ENCODE measurements at places on chromosomes 4 and X.

- DNase-seq = no peak
These were observed 53.1 kb downstream of the CHRNA9 start for GRCh38 chr4:40388239-40388638.

DNA sequence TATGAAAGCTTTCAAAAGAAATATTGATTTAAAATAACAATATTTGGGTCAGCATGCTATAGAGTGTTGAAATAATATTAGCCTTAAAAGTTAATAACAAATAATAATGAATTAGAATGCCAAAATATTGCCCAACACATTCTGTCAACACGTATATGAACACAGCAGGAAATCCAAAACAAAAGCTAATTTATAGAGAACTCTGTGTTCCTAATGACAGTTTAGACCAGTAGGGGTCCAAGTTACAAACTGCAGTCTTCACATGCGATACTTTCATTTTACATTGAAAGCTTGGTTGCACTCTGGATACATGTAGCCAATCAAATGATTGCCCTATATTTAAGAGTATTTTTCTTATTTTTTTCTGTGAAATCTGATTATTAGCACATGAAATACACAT lies 274.4 kb downstream of the DCTD start:
- DNase-seq = no peak

GRCh38 chr4:75940692-75941253 lies at the start of gene NAAA:
TSS of gene NAAA (minus strand) at chr4:75941013. CDS start at chr4:75940949, 64 bp downstream.
- DNase-seq = peak; percentile 76

DNA sequence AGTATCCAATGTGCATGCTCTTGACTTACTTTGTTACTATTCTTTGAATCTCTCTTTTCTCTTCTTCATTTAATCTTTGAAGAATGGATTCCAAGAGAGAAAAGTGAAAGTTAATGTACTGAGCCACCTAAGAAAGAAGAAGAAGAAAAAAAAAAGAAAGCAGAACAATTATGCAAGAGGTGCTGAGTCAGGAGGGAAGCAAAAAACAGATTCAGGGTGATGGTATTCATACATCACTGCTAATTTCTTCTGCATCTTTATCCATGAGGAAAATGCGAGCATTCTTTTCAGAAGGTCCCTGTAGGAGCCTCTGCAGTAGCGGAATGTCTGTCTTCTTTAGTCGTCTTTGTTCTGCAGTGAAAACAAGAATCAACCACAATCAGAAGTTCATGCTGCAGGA lies 43.9 kb downstream of the RASSF6 start:
- no peak for DNase-seq

DNA sequence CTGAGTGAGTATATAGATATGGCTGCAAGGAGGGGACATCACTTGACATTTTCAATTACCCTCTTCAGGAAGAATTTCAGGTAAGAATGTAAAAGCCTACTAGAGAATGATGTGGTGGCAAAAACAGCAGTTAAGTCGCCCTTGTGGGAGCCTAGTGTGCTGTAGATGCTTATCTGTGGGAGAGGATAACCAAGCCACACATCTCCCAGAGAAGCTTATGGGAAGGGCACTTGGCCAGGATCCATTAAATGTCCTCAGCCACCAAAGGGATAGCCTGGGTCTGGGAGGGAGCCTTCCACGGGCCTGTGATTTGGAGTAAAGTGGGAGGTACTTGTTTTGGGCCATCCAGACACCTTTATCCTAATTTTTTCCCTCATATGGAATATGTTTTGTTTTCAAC lies 41.3 kb upstream of the BCLAF3 start:
- DNase-seq = no peak

- DNase-seq = no peak
These were observed 290.8 kb downstream of the TENM3 start for GRCh38 chr4:182533964-182534363.

DNA sequence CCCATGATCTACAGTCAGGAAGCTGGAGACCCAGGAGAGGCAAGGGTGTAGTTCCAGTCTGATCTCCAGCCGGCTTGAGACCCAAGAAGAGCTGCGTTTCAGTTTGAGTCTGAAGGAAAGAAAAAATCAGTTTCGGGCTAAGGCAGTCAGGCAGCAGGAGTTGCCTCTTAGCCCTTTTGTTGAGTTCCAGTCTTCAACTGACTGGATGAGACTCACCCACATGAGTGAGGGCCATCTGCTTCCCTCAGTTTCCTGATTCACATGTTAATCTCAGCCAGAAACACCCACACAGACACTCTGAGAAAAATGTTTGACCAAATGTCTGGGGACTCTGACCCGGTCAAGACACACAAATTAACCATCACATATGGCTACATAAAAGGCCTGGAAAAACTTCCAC lies 73.6 kb upstream of the ELOVL6 start:
- DNase-seq = no peak

DNA sequence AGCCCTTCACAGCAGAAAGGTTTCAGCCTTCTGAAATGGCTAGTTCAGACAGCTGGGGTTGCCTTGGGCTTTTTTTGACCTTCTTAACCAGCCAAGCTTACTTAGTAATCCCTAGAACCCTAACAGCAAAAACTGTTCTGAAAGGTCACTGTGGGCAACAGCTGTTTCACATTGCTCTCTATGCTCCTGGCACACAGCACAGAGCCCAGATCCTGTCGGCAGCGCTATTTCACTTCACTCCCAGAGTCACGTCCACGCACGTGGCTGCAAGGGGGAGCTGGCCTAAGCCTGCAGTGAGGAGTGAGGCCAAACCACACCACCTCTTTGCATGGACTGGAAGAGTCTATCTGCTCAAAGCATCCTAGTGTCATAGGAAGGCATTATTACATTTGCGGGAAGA lies 32.0 kb upstream of the STS start:
- no peak for DNase-seq

GRCh38 chrX:153462291-153462690 lies 8.1 kb downstream of the HAUS7 start:
- DNase-seq = no peak

- DNase-seq = no peak
These were observed 28.3 kb upstream of the MAGEC2 start for GRCh38 chrX:142233400-142233799.

GRCh38 chr4:17510582-17510981 lies 1.3 kb downstream of the QDPR start:
- DNase-seq = no peak

- no peak for DNase-seq
These were observed 91.6 kb downstream of the NYX start for GRCh38 chrX:41538707-41539106.

DNA sequence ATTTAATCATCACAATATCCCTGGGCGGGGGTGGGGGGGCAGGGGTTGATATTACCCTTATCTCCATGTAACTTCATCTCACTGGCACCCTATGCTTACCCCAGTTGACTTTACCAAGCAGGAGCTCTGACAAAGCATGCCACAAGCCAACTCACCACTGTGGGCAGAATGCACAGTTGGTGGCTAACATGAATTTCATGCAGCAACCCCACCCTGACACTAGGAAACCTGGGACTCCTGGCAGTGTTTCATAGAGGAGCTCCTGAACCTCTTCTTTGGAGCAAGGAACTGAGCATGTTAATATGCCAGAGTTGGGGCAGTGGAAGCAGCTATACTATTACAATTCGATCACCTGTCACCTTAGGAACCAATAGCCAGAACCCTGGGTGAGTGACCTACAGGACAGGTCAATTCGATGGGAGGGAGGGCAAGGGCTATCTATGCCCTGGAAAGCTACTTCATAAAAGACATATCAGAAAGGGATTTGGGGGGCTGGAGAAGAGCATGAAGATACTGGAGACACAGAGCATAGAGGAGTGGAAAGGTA lies 97.2 kb upstream of the ACSL4 start:
- DNase-seq = no peak

GRCh38 chr4:138341739-138342415 lies 99.7 kb upstream of the SLC7A11 start:
- DNase-seq = no peak

GRCh38 chr4:19178835-19179234 lies 1072.9 kb upstream of the SLIT2 start:
- DNase-seq = no peak

GRCh38 chr4:123083646-123084045 lies 161.2 kb upstream of the NUDT6 start:
- no peak for DNase-seq

- no peak for DNase-seq
These were observed 115.8 kb upstream of the BMPR1B start for GRCh38 chr4:94641702-94642560.

GRCh38 chr4:35138449-35138848 lies 1105.9 kb downstream of the ARAP2 start:
- DNase-seq = no peak

DNA sequence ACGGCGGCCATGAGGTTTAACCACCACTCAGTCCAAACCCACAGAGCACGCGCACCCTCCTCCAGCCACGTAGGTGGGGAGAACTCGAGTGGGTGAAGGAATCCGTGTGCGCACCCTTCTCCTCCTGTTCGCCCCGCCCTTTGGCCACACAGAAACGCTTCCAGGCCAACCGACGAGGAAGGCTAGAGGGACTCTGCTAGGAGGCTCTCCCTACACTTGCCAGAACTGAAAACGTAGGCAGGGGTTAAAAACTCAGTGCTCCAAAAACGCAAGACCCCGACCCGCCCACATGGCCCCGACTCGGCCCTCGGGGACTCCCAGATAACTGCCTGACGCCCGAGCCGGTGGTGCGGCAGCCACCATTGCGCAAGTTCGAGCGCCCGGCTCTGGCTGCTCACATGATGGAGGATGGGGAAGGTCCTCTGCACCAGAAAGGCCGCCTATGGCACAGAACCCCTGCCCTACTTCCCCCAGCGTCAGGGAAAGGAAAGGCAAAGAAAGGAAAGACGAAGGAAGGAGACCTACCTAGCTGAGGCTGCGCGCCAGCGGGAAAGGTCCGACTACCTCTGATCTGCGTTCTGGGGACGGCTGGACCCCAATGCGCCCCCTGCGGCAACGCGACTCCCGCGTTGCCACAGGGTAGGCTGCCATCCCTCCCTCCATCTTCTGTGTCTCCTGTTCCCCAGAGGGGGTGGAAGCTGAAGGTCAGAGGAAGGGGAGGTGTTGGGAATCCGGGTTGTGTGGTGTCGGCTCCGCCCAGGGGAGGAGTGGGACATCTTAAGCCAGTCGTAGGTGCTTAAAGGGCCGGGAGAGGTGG lies 201.9 kb upstream of the AGTR2 start:
- DNase-seq = no peak

- no peak for DNase-seq
These were observed 79.2 kb upstream of the ACSL4 start for GRCh38 chrX:109812236-109812635.

DNA sequence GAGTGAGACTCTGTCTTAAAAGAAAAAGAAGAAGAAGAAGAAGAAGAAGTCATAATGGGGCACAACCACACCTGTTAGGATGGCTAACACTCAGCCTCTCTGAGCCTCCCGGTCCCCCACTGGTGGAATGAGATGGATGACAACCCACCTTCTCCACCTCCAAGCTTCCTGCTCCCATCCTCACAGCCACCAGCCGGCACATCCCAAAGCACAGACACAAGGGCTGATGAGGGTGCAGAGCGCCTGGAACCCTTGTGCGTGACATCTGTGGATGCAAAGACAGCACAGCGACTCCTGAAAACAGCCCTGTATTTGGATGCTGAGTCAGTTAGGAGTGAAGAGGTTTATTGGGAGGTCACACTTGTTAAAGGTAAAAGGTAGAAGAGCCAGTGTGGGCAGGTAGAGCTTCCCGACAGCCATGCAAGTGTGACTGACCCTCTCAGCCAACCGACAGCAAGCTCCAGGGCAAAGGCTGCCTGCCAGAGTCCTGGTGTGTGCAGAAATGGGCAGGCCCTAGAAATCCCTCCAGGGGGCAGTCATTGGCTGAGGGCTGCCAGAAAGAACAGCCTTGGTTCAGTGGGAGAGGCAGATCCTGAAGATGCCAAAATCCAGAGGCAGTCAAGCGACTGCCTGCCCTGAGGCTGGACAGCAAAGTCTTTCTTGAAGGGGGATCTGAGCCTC lies 26.6 kb upstream of the MAN2B2 start:
- no peak for DNase-seq

GRCh38 chr4:152485726-152486276 lies 50.1 kb downstream of the FBXW7 start:
- DNase-seq = peak; percentile 7

- no peak for DNase-seq
These were observed 459.7 kb downstream of the MID1IP1 start for GRCh38 chrX:39260965-39261364.

DNA sequence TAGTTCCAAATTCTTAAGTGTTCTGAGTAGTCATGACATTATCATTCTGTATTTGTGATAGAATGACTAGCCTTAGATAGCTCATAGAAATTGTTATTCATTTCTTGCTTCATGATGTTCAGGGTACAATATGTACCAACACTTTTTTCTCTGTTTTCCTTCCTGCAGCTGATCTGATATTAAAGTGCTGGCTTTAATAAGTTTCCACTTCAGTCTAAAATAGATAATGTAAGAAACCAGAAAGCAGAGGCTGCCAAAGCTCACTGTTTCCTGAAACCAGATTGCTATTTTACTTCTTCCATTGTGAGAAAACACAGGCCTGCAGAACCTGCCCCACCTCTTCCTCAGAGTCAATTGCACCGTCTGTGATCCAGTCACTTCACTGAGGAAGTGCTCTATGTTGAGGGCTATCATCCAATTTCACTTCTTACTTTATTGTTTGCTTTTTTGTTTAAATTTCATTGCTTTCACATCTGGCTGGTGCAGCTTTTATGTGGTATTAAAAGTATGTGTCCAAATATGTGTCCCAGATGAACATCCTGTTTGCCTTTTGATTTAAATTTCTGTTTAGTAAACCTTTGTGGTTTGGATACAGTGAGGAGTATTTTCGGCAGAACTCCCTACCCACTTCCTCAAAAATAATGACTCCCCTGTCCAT lies 652.1 kb downstream of the ANKRD50 start:
- DNase-seq = no peak

GRCh38 chr4:118740869-118741268 lies 55.7 kb downstream of the METTL14 start:
- DNase-seq = no peak

- DNase-seq = no peak
These were observed 1.5 kb downstream of the TIFA start for GRCh38 chr4:112284166-112284565.

DNA sequence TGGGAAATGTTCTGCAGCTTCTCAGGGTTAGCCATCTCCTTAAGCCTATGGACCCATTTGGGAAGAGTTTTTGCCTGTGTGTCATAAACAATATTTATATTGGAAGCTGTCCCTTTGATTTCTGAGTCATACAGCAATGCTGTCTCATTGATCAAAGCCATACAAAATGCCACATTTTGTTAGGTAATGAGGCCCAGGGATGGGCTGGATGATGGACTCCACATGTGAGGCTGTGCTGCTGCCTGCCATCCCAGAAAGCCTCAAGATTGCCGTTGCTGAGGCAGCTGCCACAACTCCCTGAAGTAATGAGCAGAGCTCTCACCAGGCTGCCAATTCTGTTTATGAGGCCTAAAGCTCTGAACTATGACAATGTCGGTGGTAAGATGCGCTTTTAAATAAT lies 12.2 kb upstream of the GJB1 start:
- DNase-seq = no peak

Data from stimulated activated CD8-positive, alpha-beta memory T cell treated with anti-CD3 and anti-CD28 coated beads, Interleukin-7, amount 100 ng/mL, for 4 hours (primary cell).